ENCODE measurements at places on chromosomes 5 and 9.

DNA sequence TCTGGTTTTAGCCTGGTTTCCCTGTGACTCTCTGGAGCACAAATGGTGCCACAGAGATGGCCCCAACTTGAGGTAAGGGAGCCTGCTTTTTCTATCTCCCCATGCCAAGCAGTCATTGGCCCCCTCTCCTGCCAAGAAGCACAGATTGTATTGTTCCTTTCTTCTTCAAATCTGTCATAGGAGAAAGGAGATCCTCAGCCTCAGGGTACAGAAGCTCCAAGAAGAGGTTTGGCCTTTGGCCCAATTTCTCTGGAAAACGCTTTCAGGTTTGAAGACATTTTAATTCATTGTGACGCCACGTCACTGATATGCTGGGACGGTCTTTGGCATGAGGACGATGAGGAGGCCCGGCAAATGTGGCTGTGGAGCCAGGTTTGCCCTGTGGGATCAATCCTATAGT is 29.2 kb upstream of the PANK3 start:
- no peak for DNase-seq

- DNase-seq = no peak
Measured at GRCh38 chr5:90170261-90170660, 239.3 kb downstream of the CETN3 start.

- DNase-seq = no peak
Measured at GRCh38 chr5:83517072-83517687, 45.6 kb downstream of the VCAN start.

DNA sequence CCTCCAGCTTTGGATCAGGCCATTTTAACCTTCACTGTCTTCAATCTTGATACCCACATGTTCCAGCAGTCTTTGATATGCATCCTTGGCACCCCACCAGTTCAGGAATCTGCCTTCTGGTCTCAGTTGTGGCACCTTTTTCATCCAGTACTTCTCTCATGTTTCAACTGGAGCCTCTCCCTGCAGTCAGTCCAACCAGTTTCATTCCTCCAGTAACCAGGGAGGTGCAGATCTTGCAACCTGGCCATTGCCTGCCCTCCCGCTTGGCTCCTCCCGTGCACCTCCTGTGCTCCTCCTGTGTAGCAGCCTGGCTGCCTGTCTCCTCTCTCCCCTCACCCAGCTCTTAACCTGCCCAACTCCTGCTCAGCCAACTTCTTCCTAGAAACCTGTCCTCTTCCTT is 20.2 kb downstream of the FUBP3 start:
- DNase-seq = no peak

- no peak for DNase-seq
Measured at GRCh38 chr9:84174486-84174885, 166.1 kb downstream of the SLC28A3 start.

- DNase-seq = no peak
Measured at GRCh38 chr5:176697934-176698538, 50.8 kb downstream of the TSPAN17 start.

DNA sequence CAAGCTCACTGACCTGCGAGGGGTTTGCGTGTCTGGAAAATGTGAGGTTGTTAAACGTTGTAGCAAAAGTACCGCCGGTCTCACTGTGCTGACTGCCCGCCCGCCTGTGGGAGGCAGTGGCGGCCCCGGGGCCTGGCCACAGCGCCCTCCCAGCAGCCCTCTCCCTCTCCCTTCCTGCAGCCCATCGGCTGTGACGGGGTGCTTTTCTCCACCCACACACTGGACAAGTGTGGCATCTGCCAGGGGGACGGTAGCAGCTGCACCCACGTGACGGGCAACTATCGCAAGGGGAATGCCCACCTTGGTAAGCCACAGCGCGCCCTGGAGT is 6.2 kb downstream of the ADAMTSL2 start:
- DNase-seq = no peak

DNA sequence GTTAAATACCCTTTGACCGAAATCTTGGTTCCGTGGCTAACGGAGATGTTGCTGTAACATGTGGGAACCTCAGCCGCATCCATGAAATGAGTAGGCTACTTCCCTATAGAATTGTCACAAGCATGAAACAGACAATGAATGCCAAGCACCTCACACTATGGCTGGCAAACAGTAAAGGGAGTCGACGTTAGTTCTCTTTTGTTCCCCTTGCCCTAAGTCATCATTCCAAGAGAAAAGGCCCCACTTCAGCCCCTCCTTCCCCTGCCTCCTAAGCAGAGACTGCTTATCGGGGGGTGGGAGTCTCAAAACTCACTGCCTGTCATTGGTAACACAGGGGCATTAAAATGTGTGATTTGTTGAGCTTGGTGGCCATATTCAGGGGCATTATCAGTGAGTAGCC is 159.6 kb downstream of the MAPKAP1 start:
- DNase-seq = no peak

DNA sequence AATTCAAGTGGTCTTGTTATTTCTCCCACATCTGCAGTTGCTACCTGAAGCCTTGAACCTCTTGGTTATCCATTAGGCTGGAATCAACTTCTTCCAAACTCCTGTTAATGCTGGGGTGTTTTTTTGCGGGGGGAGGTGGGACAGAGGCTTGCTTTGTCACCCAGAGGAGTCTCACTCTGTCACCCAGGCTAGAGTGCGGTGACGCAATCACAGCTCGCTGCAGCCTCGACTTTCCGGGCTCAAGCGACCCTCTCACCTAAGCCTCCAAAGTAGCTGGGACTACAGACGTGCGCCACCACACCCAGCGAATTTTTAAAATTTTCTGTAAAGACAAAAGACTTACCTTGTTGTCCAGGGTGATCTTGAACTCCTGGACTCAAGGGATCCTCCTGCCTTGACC is 4.4 kb downstream of the SCGB3A1 start:
- DNase-seq = no peak

- no peak for DNase-seq
Measured at GRCh38 chr9:126698251-126698650, 84.5 kb downstream of the LMX1B start.

GRCh38 chr9:109074236-109074889 is 45.4 kb downstream of the TMEM245 start:
- no peak for DNase-seq

GRCh38 chr9:90188656-90189055 is 454.0 kb downstream of the DIRAS2 start:
- no peak for DNase-seq
